ENCODE measurements at places on chromosomes 2 and 18.
A peak's percentile ranks its signal among the peaks of the same experiment; 100 is the strongest.

DNA sequence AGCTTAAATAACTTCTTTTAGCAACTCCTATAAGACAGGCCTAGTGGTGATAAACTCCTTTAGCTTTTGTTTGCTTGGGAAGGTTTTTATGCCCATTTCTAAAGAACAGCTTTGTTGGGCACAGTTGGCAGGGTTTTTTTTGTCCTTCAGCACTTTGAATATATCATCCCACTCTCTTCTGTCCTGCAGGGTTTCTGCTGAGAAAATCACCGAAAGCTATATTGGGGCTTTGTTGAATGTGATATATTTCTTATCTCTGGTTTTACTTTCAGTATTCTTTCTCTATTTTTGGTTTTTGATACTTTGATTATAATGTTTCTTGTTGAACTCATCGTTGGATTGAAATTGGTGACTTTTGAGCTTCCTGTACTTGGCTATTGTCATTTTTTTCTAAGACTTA is 372.8 kb upstream of the ZC3H15 start:
- DNase-seq, result no peak

- no peak for DNase-seq
These were observed 35.3 kb upstream of the MAP2 start for GRCh38 chr2:209388446-209389037.

DNA sequence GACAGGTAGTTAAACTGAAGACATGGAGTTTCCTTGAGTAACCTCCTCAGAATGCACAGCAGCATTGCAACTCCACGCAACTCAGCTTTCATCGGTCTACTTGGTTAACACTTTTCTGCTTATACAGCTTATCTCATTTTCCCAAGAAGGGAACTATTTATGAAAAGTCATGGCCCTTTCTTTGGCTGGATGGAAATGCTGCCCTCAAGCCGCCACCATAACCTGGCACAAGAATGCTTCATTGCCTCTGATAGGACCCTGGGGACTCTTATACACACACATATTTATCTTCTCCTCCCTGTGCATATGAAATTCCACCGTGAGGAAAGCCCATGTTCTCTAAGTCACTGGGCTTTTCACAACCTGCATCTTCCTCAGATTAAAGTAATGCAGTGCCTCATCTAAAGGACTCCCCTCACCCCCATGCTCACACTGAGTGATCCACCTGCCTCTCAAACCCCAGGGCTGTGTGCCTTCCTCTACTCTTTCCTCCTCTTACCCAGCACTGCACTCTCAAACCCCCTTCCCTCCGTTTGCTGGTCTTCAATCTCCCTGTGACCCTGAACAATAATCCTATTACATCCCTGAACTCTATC is 192.0 kb upstream of the HNRNPA3 start:
- DNase-seq, result no peak

- DNase-seq, result no peak
These were observed 248.5 kb upstream of the RAB6C start for GRCh38 chr2:129730979-129731378.

GRCh38 chr2:27217173-27218121 is at the start of gene CAD:
Gene CAD, plus strand, starts transcription at chr2:27217369. Its CDS starts 183 bp downstream, at chr2:27217552.
- peak; percentile 83 for DNase-seq

DNA sequence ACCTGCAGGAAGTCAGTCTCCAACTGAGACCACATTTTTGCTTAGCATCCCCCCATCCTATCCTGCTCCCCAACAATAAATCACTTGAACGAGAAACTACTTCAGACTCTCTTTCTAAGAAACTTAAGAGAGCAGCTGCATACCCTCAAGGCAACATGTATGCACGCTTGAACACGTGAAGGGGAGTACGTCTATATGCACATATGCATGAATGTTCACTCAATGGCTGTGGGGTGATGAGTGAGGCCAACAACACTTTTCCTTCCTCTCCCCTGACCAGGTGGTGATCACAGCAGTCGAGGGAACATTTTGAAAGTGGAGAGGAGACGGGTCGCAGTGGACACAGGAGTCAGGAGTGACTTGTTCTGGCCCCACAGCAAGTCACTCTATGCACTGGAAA is 79.8 kb upstream of the LPIN2 start:
- DNase-seq, result no peak

- DNase-seq, result no peak
These were observed 6.1 kb downstream of the KYNU start for GRCh38 chr2:142883526-142883925.

GRCh38 chr2:174612970-174613369 is 15.4 kb upstream of the WIPF1 start:
- DNase-seq, result no peak

DNA sequence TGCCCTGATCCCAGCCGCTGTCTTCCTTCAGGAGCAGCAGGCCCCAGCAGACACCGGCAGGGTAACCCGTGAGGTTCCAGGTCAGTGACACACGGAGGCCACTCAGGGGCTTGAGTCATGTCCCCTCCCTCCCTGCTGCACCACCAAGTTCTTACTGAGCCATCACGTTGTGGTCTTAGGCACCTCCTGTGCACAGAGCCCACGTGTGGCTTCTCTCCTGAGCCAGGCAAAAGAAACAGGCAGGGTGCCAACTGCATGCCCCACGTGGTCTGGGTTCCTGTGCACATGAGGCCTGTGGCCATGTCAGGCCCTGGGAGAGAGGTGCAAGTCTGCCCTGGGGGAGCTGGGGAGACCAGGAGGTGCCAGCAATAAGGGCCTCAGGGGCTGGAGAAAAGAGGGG is 264.8 kb downstream of the KLHL29 start:
- no peak for DNase-seq

- DNase-seq, result no peak
These were observed 70.5 kb downstream of the CPS1 start for GRCh38 chr2:210626849-210627248.

GRCh38 chr18:52541056-52541455 is 201.1 kb downstream of the DCC start:
- DNase-seq, result no peak

GRCh38 chr18:905307-905947 is 756 bp downstream of the ADCYAP1 start:
- DNase-seq, result no peak

DNA sequence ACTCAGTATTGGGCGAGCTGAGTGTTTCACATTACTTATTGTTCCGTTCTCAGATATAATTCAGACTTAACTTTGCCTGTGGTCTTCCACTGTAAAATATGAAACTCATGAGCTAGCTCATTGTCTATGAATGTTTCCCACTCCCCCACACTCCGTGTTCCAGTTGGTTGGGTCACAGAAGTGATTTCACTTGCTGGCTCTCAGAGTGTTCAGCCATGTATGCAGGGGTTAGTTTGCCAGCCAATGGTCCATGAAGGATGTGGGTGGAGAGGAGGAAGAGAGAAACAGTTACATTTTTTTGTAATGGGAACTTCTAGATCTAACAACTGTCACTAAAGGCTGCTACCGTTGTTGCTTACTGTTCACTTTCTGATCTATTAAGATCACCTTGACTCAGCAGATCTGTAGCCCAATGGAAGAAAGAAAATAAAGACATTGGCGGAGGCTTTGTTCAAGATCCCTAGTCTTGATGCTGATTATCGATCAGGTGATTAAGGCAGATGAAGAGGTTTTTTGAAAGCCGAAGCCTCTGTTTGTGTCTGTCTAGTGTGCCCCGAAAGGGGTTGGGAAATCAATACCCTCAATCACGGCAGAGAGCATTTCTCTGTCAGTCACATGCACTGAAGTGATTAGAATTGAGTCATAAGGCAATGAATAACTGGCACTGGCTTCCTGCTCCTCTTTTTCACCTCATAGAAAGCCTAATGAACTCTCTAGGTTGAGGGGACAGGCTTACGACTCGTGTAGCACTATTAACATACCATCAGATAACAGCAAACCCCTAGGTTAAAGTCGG is 279.7 kb upstream of the FIGN start:
- DNase-seq, result no peak

All from activated CD4-positive, alpha-beta T cell treated with anti-CD3 and anti-CD28 coated beads, Interleukin-2, amount 50 U/mL, for 1 hour (primary cell).